ENCODE measurements at places on chromosomes 7 and 10. TPM values are rescaled to one million over a fixed set of nuclear protein-coding genes. Genes with fewer than 3 reads are reported as not detected.

The TEX47 gene
- not detected for total RNA-seq

The LDB1 gene
- total RNA-seq, result 82.4 TPM

The H2BK1 gene
- not detected for total RNA-seq

The OR2A5 gene
- not detected for total RNA-seq

The CYP2C18 gene
- total RNA-seq, result not detected

The FAM171A1 gene
- total RNA-seq, result 46.5 TPM

The SERPINE1 gene
- total RNA-seq, result 4.7 TPM

The NXPH1 gene
- not detected for total RNA-seq

The SLC39A12 gene
- not detected for total RNA-seq
